ENCODE measurements at places on chromosomes 4 and X.

DNA sequence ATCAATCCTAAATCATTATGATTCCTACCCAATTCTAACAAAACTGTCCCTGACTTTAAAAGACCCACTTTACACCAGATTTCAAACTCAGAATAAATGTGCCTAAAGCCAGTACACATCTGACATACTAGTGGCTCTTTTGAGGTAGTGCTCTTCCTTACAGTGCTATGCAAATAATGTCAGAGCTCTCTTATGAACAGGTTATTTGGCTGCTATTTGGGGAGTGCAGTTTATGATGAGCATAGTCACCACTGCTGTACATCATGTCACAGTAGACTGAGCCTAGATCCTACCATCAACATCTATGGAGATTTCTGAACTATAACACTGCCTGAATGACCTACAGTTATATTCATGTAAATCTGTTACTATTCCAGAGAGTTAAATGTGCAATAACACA is 50.4 kb upstream of the PAGE5 start:
- no peak for DNase-seq

DNA sequence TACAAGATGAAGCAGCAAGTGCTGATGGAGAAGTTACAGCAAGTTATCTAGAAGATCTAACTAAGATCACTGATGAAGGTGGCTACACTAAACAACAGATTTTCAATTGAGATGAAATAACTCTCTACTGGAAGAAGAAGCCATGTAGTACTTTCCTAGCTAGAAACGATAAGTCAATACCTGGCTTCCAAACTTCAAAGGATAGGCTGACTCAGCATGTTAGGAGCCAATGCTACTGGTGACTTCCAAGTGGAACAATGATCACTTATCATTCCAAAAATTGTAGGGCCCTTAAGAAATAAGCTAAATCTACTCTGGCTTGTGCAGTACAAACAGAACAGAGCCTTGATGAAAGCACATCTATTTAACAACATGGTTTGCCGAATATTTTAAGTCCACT is 55.0 kb downstream of the FBXW7 start:
- DNase-seq, result no peak

GRCh38 chr4:137541876-137542646 is 9.8 kb upstream of the PCDH18 start:
- DNase-seq, result no peak

DNA sequence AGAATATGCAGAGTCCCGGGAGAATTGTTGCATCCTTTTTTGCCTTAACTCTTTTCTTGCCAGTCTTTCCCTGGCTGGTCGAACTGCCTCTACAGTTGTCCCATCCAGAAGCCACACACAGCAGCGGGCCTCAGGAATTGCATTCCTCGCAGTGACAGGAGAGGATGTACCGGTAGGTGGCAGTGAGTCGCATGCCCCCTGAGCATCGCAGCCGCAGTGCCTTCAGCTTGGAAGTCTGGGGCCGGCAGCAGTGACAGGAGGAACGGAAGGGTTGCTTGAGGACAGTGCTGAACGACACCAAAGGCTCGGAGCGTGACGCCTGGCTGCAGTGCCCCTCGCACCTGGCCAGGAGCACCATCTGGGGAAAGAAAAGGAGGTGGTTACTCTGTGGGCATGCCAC is 23.5 kb downstream of the NDP start:
- no peak for DNase-seq

- no peak for DNase-seq
Observed at GRCh38 chr4:182297659-182298058, 54.5 kb downstream of the TENM3 start.

DNA sequence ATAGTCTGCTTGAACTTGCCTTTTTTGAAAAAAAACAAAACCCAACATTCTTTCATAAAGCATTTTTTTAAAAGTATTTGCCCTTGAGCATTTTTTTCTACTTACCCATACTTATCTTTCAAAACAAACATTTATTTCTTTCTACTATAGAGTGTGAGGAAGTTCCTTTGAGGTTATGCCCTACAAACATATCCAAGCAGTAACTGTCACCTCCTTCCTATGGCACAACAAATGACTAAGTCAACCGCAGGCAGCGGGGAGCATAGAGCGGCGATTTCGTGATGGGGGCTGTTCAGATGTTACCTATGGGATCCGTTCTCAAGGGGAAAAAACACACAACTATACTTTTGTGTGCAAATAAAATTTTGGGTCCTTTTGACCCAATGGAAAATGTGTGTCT is 19.4 kb downstream of the SPRY1 start:
- DNase-seq, result no peak

GRCh38 chrX:49921109-49921508 is 1.3 kb upstream of the CLCN5 start:
- DNase-seq, result no peak

DNA sequence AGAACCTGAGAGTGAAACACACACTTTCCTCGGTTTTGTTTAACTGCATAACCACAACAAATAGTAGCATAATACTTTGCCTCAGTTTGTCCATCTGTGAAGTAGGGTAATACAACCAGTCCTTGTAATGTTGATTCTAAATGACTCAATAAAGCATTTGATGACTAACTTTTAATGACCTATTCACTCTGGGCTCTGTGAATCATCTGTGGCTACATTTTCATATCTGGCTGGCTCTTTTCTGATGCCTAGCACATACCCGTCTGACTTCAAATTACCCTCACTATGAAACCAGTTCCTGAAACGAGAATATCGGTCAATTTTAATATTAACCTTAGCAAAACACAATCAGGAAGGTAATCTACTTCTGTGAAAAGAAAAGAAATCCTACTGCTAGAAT is 151.0 kb downstream of the SH2D1A start:
- DNase-seq, result no peak

DNA sequence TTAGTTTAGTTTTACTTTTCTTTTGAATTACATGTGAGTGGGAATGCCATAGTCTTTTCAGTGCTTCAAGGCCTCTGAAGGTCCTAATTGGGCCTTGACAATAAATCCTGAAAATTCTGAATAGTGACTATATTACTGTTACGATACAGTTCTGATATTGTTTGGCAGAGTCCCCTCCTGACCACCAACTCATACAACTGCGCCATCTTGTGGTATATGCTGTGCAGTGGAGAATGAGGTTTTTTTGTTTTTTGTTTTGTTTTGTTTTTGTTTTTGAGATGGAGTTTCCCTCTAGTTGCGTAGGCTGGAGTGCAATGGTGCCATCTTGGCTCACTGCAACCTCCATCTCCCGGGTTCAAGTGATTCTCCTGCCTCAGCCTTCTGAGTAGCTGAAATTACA is 56.6 kb upstream of the CHRDL1 start:
- no peak for DNase-seq

DNA sequence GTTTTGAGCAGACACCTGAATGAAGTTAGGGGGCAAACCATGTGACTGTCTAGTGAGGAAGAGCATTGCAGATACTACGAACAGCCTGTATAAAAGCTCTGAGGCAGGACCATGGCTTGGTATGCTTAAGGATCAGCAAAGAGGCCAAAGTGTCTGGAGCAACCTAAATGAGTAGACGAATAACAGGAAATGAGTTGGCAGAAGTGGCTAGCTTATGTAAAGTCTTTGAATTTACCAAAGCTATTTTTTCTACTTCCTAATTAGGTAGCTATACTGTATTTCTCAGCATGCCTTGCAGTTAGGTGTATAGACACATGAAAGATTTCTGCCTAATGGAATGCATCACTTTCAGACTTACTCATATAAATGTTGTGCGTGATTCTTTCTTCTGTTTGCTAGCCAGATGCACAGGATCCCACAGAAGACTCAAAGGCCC is 9.3 kb upstream of the GPRIN3 start:
- no peak for DNase-seq

DNA sequence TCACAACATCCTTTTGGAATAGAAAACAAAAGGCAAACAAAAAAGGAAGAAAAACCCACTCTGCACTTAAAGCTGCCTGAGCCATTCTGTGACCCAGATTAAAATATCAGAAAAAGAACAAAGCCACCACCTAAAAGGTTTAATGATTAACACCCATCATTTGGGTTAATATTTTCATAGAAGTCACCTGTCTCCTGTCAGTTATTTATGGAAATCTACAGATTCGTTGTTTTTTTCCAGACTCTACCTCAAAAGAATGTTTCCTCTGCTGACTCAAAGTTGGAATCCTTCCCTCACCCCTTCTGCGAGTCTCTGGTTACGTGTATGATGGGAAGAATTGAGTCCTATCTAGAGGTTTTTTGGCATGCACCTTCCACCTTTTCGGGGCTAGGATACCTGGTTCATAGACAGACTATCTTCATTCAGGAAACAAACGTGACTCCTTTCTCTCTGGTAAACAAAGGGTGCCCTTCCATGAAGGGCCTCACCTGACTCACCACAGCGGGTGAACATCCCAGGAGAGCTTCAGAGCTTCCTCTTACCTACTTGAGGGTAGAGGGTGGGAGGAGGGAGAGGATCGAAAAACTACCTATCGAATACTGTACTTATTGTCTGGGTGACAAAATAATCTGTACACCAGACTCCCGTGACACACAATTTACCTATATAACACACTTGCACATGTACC is 19.6 kb upstream of the CA5B start:
- DNase-seq, result no peak

Data from AG09319 (cell line).